ENCODE measurements at places on chromosomes 12 and 14.

DNA sequence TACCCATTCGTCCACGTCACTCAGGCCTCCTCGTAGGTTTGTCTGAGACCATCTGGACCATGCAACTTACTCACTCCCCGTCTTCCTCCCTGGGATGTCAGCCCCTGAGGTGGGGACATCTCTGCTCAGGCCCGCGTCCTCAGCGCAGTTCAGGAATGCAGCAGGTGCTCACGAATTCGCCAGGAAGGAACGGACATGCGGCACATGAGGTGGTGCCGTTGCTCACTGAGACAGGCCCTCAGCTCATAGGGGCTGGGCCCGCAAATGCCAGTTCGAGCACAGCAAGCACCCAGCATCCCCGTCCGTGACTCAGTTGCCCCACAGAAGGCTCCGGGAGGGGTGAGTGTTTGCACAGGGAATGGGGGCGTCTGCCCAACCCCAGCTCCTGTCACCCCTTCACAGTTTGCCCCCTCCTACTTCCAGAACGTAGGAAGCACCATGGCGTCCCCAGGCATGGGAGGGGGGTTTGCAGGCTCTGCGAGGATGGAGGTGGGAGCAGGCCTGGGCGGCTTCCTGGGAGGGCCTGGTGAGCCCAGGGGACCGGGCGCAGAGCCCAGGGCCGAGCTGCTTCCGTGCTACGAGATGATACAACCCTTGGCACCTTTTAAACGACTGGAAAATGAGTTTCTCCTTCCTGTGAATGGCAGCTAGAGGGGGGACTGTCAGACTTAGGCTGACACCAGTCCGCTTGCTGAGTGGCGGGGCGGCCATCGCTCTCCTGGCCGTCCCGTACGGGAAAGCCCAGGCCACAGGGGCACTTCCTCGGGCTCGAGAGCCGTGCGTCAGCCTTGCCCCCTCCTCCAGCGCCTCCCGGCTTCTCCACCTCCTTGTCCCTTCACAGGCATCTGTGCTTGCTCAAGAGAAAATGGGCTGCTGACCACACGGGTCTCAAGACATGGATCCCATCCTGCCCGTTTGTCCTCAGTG is 6.9 kb downstream of the GALNT9 start:
- DNase-seq, result no peak

DNA sequence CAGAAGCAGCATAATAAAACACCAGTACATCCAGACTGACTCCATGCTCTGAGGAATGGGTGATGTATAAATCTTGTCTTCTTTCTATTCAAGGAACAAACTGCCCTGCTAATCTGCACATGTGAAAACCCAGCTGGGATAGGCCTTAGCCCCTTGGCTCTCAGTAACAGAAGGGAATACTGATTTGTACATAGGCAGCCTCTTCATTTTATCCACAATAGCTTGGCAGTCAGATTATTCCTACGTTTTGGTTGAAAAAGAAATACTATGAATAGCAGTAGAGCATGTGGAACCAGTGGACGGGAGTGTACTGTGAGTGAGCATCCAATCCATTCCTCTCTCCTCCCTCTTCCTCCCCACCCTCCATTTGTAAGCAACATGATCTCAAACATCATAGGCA is 113.5 kb upstream of the ARHGAP5 start:
- DNase-seq, result no peak

DNA sequence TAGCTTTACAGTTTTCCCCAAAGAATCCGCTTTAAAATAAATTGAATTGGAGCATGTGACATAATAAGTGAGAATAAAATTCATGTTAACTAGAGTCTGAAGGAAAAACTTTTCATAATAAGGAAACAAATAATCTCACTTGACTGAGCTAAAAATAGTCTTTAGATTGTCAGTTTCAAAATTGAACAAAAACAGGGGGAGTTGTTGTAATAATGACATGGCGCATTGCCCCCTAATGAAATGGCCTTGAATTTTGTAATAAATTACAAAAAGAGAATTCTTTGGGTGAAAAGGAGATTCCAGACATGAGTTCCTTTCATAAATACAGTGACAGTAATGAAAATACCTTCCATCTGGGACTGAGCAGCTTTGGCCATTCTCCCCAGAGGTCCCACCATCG is 178.6 kb downstream of the EFCAB11 start:
- no peak for DNase-seq

GRCh38 chr14:99899578-99900178 is 106.5 kb downstream of the EML1 start:
- DNase-seq, result peak; percentile 27

- no peak for DNase-seq
These were observed 12.0 kb downstream of the CFAP73 start for GRCh38 chr12:113161415-113162016.

- DNase-seq, result peak; percentile 66
These were observed 75.3 kb upstream of the FAR2 start for GRCh38 chr12:29073631-29074239.

DNA sequence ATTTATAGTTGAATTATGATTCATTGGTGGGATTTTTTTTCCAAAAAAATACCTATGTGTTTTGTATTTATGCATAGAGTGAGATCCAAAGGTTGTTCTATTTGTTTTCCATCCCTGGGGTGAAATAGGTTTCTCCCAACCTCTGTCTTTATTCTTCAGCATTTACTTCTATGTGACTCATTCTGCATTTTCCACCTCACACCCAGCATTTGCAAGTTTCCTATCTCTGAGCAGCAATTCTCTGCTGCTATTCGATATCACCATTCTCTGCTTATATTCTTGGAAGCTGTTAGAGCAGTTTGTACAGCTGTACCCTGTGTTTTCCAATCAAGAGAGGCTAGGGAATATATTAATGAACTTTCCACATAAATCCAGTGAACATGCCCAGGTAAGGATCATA is 538.9 kb downstream of the SNAPC1 start:
- DNase-seq, result no peak

DNA sequence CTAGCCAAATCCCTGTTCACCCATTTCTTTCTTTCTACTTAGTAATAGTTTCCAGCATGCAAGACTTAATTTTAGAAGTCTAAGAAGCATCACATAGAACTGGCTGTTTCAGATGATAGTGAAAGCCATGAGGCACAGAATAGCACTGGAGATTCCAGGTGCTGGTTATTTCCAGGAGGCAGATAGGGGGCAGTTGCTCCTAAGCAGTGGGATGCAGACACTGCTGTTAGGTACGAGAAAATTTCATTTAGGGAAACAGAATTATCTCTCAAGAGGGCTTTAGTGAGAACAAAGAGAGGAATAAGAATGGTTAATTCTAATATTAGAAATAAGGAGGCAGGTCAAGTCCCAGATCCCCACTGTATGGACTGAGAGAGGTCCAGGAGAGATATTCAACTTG is 3.6 kb upstream of the MDGA2 start:
- DNase-seq, result no peak

DNA sequence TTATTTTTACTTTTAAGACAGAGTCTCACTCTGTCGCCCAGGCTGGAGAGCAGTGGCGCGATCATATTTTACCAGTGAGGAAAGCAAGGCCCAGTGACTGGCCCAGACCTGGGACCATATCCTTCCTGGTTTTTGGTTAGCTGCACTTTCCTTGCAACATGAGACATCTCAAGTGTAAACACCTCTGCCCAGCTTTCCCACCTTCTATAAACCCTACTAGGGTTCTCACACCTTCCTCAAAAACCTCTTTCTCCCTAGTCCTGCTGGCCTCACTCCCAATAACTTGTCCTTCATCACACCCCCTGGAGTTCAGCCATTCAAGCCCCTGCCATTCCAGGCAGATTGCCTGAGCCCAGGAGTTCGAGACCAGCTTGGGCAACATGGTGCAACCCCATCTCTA is 10.3 kb upstream of the PRPH start:
- DNase-seq, result no peak

- DNase-seq, result no peak
These were observed 143.3 kb downstream of the APAF1 start for GRCh38 chr12:98788396-98788795.

GRCh38 chr12:2355604-2356003 is 302.8 kb downstream of the CACNA1C start:
- DNase-seq, result no peak

GRCh38 chr14:27387463-27387862 is 789.6 kb upstream of the NOVA1 start:
- DNase-seq, result no peak

GRCh38 chr14:91477388-91477787 is 32.7 kb downstream of the PPP4R3A start:
- DNase-seq, result no peak

DNA sequence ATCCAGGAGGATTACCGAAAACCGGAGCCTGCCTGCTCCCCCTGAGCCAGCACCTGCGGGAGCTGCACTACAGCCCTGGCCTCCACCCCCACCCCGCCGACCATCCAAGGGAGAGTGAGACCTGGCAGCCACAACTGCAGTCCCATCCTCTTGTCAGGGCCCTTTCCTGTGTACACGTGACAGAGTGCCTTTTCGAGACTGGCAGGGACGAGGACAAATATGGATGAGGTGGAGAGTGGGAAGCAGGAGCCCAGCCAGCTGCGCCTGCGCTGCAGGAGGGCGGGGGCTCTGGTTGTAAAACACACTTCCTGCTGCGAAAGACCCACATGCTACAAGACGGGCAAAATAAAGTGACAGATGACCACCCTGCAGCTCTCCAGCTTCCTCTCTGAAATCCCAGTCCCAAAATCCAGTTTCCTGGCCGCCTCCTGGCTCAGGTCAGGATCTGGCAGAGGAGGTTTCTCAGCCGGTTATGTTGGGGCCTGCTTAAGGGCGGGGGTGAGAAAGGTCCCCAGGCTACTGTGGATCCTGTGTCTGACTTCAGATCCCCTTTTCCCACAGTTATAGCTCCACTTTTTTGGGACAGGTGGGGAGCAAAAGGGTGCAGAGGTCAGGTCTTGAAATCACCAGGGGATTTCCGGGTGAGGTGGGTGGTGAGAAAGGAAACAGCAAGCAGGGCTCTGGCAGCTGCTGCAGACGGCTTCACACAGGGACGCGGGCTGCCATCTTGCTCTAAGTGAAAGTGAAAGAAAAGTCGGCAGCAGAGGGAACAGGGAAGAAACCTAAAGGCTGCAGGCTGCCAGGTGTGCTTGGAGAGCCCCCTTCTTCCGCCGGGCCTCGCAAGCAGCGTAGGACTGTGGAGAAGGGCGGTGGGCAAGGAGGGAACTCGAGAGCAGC is at the start of gene TAPBPL:
Gene TAPBPL, plus strand, starts transcription at position 695 of the 897 bp plus-strand sequence. CDS start 207 bp downstream, outside the sequence.
- DNase-seq, result peak; percentile 93

DNA sequence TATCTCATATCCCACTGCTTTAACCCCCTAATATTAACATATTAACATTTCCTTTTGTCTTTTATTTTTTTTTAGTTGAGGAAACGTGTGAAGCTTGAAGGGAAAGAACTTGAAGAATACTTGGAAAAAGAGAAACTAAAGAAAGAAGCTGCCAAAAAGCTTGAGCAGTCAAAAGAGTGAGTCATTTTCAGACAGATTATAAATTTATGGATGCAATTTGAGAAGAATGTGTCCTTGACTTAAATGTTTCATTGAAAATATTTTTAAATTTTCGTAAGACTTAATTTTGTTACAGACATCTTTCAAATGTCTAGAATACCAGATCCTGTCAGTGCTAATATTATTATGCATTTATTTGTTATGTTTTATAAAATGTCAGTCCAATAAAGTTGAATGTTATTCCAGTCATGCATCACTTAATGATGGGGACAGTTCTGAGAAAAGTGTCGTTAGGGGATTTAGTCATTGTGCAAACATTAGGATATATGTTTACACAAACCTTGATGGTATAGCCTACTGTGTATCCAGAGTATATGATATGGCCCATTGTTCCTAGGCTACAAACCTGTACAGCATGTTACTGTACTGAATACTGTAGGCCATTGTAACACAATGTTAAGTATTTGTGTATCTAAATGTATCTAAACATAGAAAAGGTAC is 32.6 kb downstream of the CPSF2 start:
- DNase-seq, result no peak

- DNase-seq, result no peak
These were observed 135.1 kb downstream of the RBM19 start for GRCh38 chr12:113831016-113831415.

DNA sequence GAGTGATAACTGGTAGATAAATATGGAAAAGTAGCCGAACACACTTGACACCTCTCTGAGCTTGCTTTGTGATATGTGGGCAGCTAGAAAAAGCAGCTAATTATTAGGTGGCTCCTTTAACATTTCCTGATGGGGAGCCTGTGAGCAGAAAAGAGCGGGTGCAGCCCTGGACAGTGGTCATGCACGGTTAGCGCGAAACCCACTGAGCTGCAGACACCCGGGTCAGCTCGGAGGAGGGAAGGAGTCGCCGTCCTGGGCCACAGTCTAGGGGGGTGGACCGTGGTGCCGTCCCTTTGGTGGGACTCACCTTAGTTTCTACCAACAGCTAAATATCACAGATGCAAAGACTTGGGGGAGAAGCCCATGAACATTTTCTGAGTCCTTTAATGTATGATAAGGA is 6.6 kb downstream of the COA8 start:
- DNase-seq, result no peak

DNA sequence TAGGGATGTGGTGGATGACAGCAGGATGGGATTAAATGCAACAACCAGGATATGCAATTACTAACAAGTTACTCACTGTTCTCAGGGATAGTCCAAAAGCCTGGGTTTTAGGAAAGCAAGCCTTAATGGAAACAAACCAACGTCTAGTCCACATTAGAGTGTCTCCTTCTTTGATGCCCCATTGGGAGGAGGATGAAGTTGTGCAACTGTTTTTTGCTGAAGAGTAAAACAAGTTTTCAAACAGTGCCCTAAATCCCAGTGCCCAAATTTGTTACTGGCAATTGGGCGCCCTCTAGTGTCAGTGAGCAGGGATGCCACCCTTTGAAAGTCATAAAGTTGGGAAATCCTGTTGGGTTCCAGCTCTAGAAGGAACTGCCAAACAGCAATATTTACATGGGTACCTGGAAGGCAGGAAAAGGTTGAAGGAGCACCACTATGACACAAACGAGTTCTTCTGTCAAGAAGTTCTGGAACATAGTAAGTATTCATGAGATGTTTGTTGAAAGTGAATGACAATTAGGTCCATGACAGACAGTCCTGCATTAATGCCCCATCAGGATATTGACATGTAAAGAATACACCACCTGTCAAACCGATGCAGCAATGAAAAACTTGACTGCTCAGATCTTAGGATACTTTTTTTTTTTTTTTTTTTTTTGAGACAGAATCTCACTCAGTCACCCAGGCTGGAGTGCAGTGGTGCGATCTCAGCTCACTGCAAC is 11.1 kb upstream of the DPF3 start:
- peak; percentile 91 for DNase-seq

GRCh38 chr12:79069009-79069408 is 204.4 kb downstream of the SYT1 start:
- DNase-seq, result no peak

DNA sequence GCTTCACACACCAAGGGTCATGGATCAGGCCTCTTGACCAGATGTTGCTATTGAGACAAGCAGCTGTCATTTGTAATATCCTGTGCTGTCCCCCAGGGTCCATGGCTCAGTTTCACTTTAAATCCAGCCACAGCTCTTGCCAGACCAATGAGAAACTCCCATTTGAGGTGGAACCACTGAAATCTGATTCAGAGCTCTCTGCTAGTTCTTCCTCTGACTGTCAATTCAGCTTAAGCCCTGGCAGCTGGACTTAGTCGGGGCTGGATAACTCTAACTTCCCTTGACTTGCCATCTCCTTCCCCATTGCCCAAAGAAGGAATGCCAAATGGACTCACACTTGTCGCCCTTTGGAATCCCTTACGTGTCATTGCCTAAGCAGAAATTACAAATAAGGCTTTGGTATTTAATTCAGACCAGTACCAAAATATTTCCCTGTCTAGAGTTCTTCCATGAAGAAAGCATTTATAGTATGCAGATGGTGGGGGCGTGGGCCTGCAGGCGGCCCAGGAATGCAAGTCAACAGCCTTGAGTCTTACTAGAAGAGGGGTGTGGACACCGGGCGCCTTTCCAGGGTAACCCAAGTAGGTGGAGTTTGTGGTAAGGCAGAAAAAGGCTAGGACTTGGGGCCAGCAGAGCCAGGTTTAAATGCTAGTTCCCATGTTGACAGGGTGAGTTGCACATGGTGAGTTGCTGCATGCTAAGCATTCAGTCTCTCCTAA is 96.9 kb upstream of the TMPO start:
- DNase-seq, result peak; percentile 58
